ENCODE measurements at places on chromosomes 7 and 10.

- DNase-seq, result no peak
Observed at GRCh38 chr7:155725006-155725355, 80.5 kb downstream of the RBM33 start.

DNA sequence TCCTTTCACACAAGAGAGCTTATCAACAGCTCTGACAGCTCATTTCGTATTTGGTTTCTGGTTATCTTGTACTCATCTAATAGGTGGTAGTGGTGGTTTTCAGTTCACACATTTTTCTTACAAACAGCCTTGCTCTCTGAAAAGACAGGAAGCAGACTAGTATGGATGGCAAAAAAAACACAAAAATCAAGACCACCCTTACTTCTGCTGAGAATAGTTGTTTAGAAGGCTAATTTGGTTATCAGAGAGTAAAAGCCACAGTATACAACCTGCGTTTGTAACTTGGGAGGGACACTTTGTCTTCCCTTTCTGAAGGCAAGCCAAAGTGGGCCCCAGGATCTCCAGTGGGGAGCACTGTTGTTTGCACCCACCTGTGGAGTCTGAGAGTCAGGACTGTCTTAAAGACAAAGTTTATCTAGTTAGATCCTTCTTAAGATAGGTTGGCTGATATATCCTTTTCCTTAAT is 68.0 kb downstream of the PIP4K2A start:
- DNase-seq, result no peak

DNA sequence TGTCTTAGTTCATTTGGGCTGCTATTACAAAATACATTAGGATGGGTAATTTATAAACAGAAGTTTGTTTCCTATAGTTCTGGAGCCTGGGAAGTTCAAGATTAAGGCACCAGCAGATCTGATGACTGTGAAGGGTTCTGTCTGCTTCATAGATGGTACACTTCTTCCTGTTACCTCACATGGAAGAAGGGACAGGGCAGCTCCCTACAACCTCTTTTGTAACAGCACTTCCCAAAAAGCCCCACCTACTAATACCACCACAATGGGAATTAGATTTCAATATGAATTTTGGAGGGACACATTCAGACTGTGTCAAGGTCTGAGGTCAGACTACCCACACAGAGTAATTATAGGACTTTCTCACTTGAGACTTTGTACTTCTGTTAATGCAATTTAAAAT is 260.3 kb downstream of the ARHGAP12 start:
- DNase-seq, result no peak

GRCh38 chr7:2523941-2524807 is 4.6 kb downstream of the LFNG start:
- DNase-seq, result peak; percentile 93

DNA sequence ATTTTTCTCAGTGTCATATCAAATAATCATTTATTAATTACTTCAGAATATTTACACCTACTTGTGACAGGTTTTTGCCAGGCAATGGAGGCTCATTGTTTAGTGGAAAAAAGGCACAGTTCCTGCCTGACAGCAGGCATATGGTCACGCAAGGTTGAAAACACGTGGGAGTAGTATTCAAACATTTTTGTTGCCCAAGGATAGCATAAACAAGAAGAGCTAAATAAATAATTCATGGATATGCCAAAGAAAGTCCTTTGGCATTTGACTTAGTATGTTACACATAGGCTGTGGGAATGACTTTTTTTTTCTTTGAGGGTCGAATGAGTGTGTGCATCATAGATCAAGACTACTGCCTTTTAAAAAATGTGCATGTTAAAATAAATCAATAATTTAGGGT is 120.5 kb upstream of the SEMA3E start:
- DNase-seq, result no peak

- no peak for DNase-seq
Observed at GRCh38 chr10:9198611-9199010, 1144.1 kb downstream of the GATA3 start.

GRCh38 chr10:18610517-18610916 is 40.9 kb downstream of the NSUN6 start:
- DNase-seq, result peak; percentile 49

DNA sequence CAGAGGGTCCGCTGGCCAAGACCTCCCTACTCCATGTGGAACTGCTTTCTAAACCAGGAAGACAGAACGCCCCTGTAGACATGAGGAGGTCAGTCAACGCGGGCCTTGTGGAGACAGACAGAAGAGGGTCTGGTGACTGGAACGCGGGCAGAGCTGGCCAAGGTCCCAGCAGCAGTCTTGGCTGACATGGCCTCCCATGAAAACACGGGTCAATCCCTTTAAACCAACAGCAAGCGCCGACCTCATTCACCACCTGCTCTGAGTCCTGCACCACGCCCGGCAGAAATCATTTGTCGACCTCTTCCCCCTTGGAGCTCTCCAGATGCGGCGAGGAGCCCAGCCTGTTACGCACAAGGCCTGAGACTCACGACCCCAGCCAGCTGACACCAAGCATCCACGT is 78.5 kb downstream of the ZRANB1 start:
- DNase-seq, result no peak

Data from mucosa of gallbladder (tissue), 1 donor.